Smooth muscle cell of the coronary artery (primary cell): ENCODE measurements at places on chromosomes 4 and X. TPM values are rescaled to one million over a fixed set of nuclear protein-coding genes. Genes with fewer than 3 reads are reported as not detected.

The TRIM2 gene
- 23.3 and 69.9 TPM in 2 replicates for total RNA-seq

The XAGE1B gene
- not detected in 2 replicates for total RNA-seq

The CHM gene
- 9.6 and 11.9 TPM in 2 replicates for total RNA-seq

The LIMCH1 gene
- 5.0 and 77.9 TPM in 2 replicates for total RNA-seq

The ATP1B4 gene
- not detected in 2 replicates for total RNA-seq

The ARX gene
- total RNA-seq, result not detected in 2 replicates

The CXCL3 gene
- total RNA-seq, result 0.47 and 0.68 TPM in 2 replicates

The MAGEC3 gene
- not detected in 2 replicates for total RNA-seq

The WNK3 gene
- 0.15 and 0.23 TPM in 2 replicates for total RNA-seq

The SCD5 gene
- total RNA-seq, result 16.0 and 26.2 TPM in 2 replicates

The IL9R gene
- not detected in 2 replicates for total RNA-seq

The SASH3 gene
- not detected in 2 replicates for total RNA-seq

The POU3F4 gene
- not detected in 2 replicates for total RNA-seq

The PDLIM3 gene
- total RNA-seq, result 10.3 and 307 TPM in 2 replicates

The PDE6B gene
- 1.4 TPM in 1 of 2 replicates, not detected in the other for total RNA-seq

The ZCCHC18 gene
- total RNA-seq, result 0.12 and 0.98 TPM in 2 replicates

The ANXA3 gene
- 2.5 and 8.8 TPM in 2 replicates for total RNA-seq

The ZNF630 gene
- 0.45 and 1.5 TPM in 2 replicates for total RNA-seq

The FDCSP gene
- not detected in 2 replicates for total RNA-seq

The LGI2 gene
- 0.08 and 1.2 TPM in 2 replicates for total RNA-seq

The CFAP99 gene
- total RNA-seq, result not detected in 2 replicates
